Neural crest cell (in vitro differentiated cells): ENCODE measurements at places on chromosomes 12 and 14.

DNA sequence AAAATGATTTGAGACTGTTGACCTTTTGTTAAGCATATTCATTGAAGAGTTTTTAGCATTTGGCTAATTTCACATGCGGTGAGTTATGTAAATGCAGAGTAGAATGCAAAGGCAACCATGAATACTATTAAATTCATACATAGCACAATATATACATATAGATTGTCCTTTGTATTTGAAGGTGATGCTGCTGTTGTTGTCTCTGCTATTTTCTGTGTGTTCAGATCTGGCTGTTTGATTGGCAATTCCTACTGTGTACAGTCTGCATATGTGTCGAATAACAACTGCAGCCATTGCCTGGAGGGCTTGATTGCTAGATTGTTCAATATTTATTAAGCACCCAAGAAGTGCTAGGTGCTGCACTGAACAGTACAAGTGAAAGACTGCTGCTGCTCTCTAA, 187.4 kb downstream of the FOXG1 start:
- no peak for DNase-seq

DNA sequence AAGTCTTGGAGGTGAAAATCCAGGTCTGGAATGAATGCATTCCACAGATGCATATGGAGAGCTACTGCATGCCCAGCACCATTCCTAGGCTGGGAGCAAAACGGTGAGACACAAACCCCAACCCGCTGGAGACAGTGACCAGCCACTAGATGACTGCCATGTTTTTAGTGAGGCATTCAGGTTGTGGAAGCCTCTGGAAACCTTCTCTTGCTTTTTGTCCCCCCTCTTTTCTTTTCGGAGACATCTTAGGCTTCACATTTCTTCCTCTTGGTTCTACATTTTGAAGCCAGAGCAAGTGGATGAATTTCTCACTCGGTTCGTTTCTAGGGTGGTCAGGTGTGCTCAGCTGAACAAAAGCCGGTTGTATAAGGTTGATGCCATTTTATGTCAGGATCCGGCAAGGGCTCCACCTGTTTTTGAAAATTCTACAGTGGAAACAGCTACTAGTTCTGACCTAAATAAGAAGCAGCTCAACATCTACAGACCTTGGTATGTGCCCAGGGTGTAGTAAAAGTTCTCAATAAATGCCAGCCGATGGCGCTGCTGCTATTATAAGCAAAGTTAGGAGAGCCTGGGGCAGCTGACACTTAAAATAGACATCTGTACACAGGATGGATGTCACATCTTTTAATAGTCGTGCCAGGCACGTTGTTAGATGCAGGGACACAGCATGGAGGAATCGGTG, 1.8 kb upstream of the ZNF839 start:
- DNase-seq: no peak

DNA sequence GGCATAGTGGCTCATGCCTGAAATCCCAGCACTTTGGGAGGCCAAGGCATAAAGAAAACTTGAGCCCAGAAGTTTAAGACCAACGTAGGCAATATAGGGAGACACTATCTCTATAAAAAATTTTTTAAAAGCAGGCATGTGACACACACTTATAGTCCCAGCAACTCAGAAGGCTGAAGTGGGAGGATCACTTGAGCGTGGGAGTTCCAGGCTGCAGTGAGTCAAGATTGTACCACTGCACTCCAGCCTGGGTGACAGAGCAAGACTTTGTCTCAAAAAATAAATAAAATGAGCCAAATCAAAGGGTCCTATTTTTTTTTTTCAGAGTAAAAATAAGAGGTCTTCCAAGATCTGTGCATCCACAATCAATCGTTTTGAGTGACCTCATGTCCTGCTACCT, 237.6 kb downstream of the SLC16A7 start:
- no peak for DNase-seq

DNA sequence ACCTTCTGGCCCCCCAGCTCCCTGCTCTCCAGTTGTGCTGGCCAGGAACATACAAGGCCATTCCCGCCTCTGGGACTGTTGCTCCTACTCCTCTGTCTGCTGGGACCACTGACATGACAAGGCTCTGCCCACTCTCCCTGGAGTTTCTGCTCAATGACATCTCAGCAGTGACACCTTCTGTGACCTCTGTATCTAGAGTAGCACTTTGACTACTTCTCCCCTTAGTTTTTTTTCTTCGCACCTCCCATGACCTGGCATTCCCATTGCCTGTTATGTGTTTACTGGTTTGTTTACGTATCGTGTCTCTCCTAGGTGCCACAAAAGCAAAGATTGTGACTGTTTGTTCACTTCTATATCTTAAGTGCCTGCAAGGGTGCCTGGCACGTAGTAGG, 40.1 kb upstream of the TMEM263 start:
- no peak for DNase-seq

DNA sequence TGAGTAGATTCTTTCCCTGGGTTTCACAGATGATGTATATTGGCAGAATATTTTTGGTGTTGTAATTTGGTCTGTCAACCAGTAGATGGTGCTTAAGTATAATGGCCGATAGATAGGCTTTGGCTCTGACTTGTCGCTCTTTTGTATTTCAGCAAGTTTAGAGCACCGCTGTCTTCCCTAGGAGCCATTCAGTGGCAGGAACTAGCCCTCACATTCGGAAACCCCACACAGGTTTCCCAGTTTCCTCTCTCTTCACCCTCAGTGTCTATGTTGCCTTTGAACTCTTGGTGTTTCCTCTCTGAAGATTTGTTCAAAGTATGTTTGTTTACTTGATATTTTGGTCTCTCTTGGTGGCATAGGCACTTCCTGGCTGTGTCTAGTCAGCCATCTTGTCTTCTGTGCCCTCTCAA, 102.2 kb downstream of the GPHN start:
- no peak for DNase-seq

DNA sequence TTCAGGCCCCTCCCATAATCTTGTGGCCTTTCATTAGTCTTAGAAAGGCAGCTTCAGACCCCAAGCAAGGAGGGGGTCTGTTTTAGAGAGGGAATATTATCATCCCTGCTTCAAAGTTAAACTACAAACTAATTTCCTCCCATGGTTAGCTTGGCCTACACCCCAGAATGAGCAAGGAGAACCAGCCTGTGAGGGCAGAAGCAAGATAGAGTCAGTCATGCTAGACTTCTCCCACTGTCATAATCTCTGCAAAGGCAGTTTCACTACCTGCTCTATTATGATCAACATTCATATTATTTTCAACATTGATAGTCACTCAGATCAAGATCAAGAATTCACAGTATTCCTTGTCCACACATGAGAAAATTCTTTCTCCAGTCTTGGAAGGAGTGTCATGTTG, 105.1 kb downstream of the GXYLT1 start:
- DNase-seq: no peak

DNA sequence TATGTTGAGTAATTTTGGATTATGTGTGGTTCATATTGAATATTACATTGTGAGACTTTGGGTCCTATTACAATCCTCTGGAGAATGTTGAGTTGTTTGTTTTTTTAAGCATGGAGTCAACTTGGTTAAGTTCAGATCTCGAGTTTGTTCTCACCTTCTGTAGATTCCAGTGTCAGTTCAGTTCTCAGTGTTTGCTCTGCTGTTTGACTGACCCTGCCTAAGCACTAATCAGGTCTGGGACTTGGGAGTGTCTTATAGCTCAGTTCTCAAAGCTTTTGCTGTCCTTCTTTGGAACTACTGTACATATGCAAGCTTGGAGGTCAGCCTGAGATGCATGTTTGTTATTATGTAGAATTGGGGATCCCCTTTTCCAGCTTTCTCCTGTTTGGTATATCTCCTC, 63.1 kb downstream of the DIP2B start:
- no peak for DNase-seq

DNA sequence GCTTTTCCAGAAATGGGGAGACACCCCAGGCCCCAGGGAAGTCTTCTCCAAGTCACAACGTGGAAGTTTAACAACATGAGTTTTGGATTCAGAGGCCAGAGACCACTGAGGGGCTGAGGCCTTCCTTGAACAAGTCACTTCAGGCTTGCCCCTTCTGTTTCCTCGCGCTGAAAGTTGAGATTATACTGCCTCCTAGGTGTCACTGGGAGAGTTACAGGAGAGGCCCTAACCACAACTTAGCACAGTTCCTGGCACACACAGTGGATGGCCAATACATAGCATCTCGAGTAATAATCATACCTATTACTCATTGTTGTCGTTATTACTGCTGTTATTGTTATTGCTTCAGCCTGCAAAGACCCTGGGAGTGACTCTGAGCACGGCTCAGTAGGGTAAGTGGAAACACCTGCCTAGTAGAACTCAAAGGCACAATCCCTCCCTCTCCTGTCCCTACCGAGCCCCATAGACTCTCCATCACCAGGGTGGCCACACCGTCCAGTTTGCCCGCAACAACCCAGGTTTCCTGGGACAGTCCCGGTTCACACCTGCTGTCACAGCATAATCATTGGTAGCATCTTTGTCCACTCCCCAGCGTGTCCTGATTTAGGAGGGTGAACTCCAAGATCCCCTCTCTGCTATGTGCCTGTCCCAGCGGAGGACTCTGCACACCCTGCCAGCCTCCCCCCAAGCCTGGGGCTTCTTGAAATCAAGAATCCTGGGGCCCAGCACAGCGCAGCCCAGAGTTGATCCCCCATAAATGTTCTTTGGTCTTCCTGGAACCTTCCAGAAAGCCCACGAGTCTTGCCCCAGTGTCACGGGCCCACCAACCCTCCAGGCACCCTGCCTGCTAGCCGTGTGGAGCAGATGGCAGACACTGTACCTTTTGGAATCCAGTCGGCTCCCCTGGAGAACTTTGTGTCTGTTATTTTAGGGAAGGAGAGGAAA, 85.0 kb downstream of the SYNE3 start:
- DNase-seq: peak; percentile 19

- DNase-seq: no peak
These were observed 123.1 kb downstream of the GALC start for GRCh38 chr14:87869619-87870583.

DNA sequence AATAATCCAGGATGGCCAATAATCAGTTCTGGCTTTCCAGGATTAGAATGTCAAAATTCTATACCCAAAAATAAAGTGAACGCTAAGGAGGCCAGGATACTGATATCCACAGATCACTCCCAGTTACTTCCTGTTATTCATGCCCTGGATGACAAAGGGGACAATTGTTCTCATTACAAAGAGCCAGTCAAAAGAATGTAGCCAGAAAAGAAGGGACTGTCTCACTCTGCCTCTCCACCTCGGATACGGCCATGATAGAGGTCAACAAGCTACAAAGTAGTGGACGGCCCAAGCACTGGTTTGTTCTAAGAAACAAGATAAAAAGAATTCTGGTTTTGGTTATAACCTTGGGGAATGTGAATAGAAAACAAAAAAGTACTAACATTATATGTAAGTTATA, 116.1 kb upstream of the ATF7IP start:
- DNase-seq: no peak

DNA sequence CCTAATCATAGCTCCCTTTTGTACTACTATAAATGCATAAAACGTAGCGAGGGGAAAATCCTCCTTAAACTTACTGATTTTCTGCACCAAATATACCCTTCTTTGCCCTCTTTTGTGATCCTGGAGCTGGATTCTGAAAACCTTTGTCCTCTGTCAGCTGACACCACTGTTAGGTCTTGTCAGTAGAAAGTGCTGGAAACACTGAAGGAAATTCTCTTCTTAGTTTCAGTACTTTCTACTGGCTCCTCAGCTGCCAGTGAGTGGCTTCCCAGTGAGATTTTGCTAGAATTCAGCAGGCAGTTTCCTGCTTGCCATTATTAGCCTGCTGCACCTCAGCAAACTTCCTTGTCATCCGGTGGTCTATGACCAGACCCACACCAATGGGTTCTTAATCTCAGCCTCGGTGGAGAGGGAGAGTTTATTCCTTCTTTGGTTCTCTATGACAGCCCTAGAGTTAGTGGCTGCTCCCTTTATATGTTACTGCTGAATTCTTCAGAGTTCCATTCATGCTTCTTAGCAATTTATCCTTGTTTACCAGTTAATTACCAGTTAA, 476.2 kb downstream of the FSCB start:
- no peak for DNase-seq

DNA sequence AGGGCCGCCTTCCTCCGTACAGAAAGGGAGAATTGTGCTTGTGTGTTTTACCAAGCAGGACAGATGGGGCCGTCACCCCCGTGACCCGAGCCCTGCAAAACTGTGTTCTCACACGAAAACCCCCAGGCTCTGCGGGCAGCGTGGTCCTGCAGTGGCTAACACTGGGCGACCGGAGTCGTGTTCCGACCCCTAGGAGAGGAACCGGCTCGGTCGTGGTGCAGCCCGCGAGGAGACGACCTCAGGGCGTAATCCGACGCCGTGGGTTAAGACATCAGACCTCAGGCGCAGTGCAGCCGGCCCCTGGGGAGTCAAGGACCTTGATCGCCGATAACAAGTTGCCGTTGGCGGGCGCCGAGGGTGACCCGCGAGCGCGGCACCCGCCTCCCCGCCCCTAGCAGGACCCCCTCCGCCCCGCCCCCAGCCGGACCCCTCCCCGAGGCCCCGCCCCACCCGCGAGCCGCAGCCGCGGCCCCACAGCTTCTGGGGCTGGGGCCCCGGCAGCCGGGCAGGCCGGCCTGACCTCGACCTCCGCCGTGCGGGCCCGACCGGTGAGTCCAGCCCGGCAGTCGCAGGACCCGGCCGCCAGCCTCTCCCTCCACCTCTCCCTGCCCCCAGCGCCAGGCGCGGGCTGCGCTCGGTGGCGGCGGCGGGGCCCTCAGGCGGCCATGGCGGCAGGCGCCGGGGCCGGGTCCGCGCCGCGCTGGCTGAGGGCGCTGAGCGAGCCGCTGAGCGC, at the start of gene CHPT1:
Gene CHPT1, plus strand, starts transcription at position 444 of the 733 bp plus-strand sequence. Its CDS starts 222 bp downstream, at position 666.
- peak; percentile 67 for DNase-seq

DNA sequence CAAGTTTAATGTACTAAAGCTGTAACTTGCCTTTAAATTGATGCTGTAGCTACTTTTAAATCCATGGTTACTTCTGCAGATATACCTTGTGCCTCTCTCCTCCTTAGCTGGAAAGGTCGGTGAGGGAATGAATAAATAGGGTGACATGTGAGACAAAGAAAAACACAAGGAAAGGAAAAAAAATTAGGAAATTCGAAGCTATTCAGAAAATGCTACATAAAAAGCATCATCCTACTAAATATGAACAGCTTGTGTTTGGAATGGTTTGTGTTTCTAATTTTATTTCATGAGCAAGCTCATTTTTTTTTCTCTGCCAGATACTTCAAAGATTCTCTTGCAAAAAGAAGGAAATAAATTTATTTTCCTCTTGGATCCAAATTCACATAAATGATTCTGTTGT, 186.3 kb upstream of the NUDT4 start:
- no peak for DNase-seq

DNA sequence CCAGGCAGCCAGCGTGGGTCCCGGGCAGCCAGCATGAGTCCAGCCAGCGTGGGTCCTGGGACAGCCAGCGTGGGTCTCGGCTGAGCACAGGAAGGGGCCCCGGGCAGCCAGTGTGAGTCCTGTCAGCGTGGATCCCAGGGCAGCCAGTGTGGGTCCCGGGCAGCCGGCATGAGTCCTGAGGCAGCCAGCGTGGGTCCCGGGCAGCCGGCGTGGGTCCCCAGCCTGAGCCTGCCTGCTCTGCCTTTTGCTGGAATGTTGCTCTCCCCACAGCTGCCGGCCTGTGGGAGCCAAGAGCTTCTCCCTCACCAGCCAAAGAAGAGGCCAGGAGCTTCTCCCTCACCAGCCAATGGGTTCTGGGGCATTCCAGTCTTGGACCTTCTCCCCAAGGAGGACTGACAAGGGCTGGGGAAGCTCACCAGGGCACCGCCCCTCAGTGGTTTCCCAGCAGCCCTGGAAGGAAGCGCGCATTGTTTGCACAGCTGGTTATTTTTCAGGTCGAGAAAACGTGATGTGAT, 15.0 kb upstream of the RFLNA start:
- no peak for DNase-seq

GRCh38 chr14:25308244-25308643, 258.3 kb upstream of the STXBP6 start:
- no peak for DNase-seq

GRCh38 chr14:21534576-21534975, 8.4 kb upstream of the SALL2 start:
- DNase-seq: no peak
